ENCODE measurements at places on chromosomes 13 and 19.

- peak; percentile 29 for DNase-seq
Observed at GRCh38 chr19:4425537-4425936, 23.1 kb downstream of the CHAF1A start.

GRCh38 chr19:2982983-2983350, 5.6 kb downstream of the TLE6 start:
- peak; percentile 75 for DNase-seq

DNA sequence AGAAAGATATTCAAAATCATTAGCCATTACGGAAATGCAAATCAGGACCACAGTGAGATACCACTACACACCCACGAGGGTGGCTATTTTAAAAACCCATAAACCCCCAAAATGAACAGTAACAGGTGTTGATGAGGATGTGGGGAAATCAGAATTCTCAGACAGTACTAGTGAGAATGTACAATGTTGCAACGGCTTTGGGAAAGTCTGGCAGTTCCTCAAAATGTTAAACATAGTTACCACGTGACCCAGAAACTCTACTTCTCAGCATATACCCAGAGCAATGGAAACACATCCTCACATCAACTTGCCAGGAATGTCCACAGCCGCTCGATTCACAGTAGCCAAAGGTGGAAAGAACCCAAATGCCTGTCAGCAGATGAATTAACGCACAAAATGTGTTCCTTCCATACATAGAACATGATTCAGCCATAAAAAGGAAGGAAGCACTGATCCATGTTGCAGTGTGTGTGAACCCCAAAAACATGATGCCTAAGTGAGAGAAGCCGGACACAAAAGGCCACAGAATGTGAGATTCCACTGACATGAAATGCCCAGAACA, 7.0 kb downstream of the PLVAP start:
- DNase-seq: peak; percentile 20

- DNase-seq: no peak
Observed at GRCh38 chr19:435707-436412, 25.0 kb downstream of the SHC2 start.

GRCh38 chr19:18589380-18590272, 1.0 kb downstream of the REX1BD start:
- DNase-seq: peak; percentile 66

DNA sequence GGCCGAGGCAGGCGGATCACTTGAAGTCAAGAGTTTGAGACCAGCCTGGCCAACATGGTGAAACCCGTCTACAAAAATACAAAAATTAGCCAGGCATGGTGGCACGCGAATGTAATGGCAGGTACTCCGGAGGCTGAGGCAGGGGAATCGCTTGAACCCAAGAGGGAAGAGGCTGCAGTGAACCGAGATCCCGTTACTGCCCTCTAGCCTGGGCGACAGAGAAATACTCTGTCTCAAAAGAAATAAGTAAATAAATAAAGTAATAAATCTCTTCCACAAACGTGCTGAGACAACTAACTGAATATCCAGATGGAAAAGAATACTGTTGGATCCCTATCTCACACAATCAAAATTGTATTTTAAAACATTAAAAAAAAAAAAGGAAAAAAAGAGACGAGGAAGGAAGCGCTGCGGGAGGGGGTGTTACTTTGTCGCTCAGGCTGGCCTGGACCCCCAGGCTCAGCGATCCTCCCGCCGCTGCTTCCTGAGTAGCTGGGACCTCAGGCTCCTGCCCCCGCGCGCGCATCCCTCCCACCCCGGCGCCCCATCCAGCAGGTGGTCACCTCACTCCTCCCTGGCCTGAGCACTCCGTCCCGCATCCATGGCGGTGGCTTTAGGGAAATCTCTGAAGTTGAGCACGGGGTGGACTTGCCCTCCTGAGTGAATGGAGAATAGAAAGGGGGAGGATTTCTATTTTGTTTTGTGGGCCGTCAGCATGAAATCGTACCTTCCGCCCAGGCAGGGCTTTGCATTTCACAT, 628 bp upstream of the ZNF813 start:
- DNase-seq: no peak

- DNase-seq: no peak
Observed at GRCh38 chr19:45492137-45492626, 4.7 kb downstream of the RTN2 start.

DNA sequence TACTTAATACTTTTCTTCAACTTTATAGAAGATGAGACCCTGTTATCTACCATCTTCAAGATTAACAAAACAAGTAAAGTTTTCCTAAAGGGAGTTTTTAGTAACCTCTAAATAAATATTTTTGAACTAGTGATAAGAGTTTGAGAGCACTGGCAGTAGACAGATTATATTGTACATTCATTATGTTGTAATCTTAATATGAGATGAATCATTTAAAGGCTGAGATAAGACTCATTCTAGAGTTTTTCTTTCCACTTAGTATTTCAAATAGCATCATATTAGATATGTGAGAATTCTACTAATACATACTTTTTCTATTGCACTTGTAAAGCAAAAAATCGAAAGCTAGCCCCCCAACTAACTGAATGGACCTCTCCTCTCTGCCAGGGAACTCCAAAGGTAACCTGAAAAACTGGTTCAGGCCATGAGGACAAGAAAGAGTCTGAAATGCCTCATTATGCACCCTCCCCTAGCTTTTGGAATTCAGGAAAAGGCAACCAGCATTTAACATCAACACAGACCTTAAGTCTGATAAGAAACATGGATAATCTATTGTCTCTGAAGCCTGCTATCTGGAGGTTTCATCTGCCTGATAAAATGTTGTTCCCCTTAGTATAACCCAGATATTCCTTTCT, 875.4 kb upstream of the SLC10A2 start:
- DNase-seq: peak; percentile 43

DNA sequence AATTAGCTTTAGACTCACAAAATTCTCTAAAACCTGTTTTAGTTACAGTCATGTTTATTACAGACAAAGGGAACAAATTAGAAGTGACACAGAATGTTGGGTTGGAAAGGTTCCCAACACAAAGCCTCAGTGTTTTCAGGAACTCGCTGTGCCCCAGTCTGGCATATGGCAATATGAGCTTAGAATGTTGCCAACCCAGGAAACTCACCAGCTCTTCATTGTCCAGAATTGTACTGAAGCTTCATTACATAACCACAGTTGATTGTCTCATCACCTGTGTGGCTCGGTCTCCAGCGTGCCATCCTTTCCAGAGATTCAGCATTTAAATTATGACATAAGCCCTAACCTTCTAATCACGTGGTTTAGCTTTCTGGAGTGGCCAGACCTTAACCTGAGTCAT, 19.1 kb downstream of the ZNF264 start:
- no peak for DNase-seq

GRCh38 chr13:44692173-44692713, 116.1 kb upstream of the TSC22D1 start:
- peak; percentile 36 for DNase-seq

GRCh38 chr13:72168126-72168855, 301.3 kb upstream of the DACH1 start:
- DNase-seq: no peak

GRCh38 chr19:35144600-35145436, 1.8 kb downstream of the FXYD7 start:
- DNase-seq: peak; percentile 95

Data from NCI-H226 (cell line).